ENCODE measurements at places on chromosomes 13 and 19. TPM values are rescaled to one million over a fixed set of nuclear protein-coding genes. Genes with fewer than 3 reads are reported as not detected.

The GAMT gene
- total RNA-seq = 28.5 TPM

The FGF21 gene
- total RNA-seq = not detected

The CGB1 gene
- not detected for total RNA-seq

DNA sequence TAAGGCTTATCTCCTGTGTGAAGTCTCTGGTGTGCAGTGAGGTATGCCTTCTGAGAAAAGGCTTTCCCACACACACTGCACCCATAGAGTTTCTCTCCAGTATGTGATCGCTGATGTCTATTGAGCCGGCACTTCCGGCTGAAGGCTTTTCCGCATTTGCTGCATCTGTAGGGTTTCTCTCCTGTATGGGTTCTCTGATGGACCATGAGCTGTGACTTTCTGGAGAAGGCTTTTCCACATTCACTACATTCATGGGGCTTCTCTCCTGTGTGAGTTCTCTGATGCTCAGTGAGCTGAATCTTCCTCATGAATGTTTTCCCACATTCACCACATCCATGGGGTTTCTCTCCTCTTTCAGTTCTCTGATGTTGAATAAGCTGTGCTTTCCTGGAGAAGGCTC is 14.7 kb downstream of the ZNF577 start:
- DNase-seq = no peak

DNA sequence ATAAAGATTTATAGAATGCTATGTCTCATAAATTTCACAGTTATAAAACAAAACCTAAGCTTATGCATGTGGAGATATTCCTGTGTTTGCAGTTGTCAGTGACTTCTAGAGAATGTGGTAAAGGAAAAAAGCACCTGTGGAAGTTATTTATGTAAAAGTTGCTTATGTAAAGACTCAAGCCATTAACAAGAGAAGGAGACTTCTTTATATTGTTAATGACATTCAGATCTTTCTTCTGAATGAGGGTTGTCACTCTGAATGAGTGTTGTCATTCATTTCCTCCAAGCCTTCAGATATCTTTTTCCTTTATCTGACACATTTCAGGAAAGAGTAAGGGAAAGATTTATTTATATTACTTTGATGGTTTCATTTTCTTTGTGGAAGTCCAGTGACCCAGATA is 202.6 kb downstream of the TM9SF2 start:
- DNase-seq = no peak

- no peak for DNase-seq
Observed at GRCh38 chr19:54147676-54148075, 10.1 kb downstream of the CNOT3 start.

GRCh38 chr13:26557051-26557392 is 461 bp upstream of the WASF3 start:
- DNase-seq = no peak

DNA sequence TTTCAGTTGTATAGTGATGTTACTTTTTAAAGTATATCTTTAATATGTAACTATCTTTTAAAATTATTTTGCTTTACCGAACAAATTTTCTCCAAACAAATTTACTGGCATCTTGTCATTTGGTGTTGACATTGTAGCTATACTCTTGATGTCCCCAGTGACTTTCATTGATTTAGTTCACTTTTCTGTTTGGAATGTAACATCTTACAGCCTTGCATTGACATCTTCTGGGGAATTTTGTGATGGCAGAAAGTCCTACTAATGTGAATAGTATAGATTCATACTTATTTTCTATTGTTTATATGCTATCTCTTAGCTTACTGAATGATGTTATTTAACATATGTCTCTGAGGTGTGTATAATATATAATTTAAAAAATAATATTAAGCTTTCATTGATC is 800.9 kb upstream of the ATXN8OS start:
- DNase-seq = no peak

- peak; percentile 23 for DNase-seq
Observed at GRCh38 chr13:61830475-61830874, 414.8 kb upstream of the PCDH20 start.

DNA sequence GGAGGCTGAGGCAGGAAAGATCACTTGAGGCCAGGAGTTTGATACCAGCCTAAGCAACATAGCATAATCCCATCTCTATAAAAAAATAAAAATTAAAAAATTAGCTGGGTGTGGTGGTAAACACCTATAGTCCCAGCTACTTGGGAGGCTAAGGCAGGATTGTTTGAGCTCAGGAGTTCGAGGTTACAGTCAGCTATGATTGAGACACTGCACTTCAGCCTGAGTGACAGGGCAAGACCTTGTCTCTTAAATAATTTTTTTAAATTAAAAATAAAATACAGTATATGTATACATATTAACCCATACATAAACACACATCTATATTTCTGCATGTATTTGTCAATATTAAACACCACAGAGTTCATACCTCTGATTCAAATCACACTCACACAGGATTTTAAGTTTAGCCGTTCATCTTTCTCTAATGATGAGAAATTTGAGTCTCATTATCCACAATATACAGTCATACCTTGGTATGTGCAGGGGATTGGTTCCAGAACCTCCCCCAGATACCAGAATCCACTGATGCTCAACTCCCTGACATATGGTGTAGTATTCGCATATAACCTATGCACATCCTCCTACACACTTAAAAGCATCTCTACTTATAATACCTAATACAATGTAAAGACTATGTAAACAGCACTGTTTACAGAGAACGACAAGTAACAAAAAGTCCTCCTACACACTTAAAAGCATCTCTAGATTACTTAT is 44.7 kb downstream of the PSPC1 start:
- DNase-seq = no peak

DNA sequence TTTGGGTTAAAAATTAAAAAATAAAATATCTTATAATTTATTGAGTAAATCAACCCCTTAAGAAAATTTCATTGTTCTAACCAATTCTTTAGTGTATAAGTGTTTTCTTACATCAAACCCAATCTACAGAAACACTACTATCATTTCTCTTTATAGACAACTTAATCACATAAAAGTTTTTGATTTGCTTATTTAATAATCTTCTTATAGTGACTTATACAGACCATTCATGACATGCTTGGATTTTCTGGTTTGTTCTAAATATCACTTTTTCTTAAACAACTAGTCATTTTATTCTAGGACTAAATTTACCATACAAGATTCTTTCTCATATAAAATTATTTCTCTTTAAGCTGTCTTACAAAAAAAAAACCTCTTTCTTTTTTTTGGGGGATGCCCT is 27.3 kb upstream of the ZSCAN5A start:
- DNase-seq = no peak

DNA sequence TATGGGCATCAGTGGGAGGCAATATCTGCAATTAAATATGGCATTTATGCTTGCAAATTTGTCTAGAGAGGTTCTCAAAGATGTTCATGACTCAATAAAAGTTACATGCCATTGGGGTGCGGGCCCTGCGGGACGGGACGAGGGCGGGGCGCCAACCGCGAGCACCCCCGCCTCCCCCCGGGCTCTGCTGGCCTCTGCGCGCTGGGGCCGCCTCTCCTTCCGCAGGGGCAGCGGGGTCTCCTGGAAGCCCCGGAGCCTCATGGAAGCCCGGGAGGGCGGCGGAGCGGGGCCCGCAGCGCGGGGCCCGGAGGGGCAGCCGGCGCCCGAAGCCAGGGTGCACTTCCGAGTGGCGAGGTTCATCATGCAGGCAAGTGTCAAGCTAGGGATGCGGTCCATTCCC is 179.2 kb downstream of the TPTE2 start:
- DNase-seq = no peak

DNA sequence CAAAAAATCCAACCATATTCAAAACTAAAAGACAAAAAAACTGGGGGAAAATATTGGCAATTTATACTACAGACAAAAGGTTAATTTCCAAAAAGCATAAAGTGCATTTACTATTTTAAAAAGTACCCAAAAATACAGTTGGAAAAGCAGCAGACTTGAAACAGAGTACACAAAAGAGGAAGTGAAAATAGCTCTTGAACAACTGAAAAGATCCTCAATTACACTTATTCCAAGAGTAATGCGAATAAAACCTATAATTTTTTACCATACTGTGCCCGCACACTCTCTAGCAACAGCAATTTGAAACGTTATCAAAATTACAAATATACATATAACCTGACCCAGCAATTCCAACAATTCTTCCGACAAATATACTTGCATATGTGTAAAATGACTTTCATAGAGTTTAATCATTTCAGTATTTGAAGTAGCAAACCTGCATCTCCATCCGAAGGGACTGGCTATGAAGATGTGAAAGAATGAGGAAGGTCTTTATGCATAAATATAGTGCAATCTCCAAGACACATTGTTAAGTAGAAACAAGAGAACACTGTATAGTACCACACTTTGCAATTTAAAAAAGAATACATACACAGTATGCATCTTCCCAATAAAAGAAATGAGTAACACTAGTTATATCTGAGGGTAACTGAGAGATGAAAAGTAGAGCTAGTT is 25.4 kb downstream of the ALG5 start:
- DNase-seq = no peak
